Gastrocnemius medialis (tissue), 4 donors: ENCODE measurements at places on chromosomes 6 and 20.
A peak's percentile ranks its signal among the peaks of the same experiment; 100 is the strongest.

GRCh38 chr20:8424010-8424409 is 291.9 kb downstream of the PLCB1 start:
- no peak for DNase-seq

DNA sequence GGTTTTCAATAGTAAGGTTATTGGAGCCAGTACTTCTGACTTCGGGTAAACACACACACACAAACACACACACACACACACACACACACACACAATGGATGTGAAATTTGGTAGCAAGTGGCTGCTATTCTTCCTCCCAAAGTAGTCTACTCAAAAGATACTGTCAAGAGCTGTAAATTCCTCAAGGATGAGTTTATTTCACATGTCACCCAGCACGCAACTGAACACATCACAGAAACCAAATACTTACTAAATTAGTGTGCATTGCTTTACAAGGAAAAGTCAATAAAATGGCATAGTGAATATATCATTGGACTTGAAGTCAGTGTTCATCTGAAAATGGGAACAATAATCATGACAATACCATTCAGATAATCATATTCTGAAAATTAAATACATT is 32.9 kb downstream of the MMUT start:
- DNase-seq, result no peak

- DNase-seq, result no peak
Measured at GRCh38 chr6:89392823-89393222, 19.2 kb downstream of the RRAGD start.

- DNase-seq, result no peak
Measured at GRCh38 chr6:69868961-69869360, 2.6 kb downstream of the COL19A1 start.

DNA sequence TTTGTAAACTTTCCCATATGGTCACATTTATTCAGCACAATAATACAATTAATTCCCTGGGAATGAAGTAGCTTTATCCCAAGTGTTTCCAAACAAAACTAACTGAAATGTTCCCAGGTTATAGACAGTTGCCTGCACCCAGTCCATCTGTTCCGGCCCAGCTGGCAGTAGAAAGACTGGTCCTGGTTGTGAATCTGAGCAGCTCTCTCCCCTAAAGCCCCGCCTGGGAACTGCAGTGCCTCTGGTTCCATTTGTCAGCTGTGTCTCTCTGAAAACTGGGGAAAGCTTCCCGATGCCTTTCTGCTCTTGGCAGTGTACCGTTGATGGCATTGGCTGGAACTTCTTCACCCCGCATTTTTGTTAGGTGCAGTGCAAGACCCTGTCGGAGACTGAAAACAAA is 8.7 kb downstream of the MTHFD1L start:
- no peak for DNase-seq

DNA sequence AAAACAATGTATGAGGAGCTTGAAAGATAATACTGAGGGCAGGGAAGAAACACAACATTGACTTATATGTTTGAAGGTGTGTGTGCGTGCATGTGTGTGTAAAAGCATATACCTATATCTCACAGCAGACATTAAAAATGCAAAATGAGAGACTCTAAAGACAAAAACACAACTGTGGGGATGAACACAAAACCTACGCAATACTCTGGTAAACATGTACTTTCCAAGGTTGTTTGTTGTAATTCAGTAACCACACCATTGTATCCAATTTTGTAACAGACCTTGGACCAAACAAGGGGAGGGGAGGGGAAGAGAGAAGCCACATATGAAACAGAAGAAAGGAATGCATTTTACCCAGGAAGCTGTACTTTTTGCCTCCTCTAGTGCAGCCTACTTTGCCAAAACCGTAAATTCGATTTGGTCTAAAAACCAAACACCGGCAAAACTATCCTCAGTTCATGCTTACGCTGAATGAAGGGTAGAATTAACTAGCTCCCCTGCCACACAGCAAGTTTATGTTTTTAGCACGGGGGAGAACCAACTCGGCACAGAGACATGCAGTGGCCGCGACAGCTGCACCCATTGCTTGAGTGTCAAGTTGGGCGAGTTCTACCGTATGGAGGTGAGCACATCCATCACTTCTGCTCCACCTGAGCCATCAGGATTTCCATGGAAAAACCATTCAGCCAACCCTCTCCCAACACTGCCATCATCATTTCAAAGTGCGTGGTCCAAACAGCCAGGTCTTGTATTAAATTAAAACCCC is 50.0 kb downstream of the CNKSR3 start:
- no peak for DNase-seq

DNA sequence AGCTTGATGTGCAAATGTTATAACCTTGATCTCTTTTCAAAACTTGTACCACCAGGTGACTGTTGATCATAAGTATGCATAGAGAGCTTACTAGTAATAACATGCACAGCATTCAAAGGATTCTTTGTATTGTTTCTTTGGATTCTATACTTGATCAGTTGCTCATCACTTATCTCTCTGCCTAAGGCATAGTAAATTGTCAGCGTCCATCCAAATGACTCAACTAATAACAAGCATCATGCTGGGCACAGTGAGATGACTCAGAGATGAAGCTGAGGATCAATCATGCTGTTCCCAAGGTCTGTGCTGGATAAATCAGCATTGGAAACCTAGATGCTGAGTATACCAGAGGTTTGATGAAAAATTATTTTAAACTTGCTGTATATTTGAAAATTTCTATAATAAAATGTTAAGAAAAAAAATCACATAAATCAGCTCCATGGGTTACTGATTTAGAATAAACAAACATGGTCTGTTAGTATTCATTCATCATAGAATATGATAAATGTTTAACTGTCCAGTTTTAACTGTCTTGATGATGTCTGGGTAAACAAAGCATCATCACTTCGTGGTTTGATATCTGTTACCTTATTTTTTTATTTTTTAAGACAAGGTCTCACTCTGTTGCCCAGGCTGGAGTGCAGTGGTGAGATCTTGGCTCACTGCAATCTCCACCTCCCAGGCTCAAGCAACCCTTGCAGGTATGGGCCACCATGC is 45.6 kb upstream of the SGK1 start:
- no peak for DNase-seq

- DNase-seq, result no peak
Measured at GRCh38 chr6:93219447-93219846, 199.9 kb downstream of the EPHA7 start.

DNA sequence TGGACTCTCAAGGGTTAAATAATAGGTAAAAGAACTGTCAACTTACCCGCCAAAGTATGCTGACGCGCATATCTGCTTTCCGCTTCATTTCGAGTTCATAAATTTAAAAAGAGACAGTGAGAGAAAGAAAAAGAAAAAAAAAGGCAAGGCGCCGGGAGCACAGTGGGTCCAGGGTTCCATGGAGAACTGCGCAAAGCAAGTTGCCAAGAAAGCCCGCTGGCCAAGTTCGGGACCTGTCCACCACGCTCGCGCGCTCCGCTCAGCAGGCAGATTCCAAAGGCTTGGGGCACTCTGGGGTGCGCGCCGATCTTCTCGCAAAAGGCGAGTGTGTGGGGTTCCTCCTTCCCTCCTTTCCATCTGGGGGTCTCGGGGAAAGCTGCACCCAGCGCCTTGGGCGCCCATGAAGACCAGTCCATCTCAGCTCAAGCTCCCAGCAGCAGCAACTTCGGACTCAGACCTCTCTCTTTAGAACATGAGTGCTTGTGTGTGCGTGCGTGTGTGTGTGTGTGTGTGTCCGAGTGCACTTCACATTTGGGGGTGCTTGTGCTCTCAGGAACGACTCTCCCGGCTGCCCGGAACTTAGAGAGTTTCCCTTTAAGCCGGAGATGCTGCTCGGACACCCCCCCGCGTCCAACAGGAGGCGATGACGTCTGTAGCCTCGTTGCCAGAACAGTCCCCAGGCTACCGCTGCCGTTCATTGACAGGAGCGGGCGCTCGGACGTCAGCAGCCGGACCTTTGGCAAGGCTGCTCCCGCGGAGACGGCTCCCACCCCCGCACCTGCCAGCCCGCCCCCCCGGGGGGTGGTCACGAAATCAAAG is 180.0 kb downstream of the TBXT start:
- DNase-seq, result peak; percentile 16

DNA sequence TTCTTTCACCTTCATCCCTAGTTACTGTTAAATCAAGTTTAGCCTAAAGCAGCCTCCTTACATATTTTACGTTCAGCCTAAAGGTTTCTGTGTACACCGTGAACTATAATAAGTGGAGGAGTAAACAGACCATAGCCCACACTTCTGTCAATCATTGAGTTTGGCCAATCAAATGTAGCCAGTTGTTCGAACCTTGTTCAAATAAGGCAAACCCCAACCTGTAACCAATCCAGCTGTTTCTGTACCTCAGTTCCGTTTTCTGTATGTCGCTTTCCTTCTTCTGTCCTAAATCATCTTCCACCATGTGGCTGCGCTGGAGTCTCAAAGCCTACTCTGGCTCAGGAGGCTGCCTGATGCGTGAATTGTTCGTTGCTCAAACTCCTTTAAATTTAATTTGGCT is 1.8 kb upstream of the FBXO30 start:
- no peak for DNase-seq

GRCh38 chr6:147654103-147654845 is 145.8 kb downstream of the SAMD5 start:
- no peak for DNase-seq

- no peak for DNase-seq
Measured at GRCh38 chr6:156862711-156863110, 85.5 kb downstream of the ARID1B start.

- no peak for DNase-seq
Measured at GRCh38 chr6:13495112-13495776, 7.8 kb upstream of the GFOD1 start.

GRCh38 chr20:44954211-44954610 is 6.0 kb downstream of the TOMM34 start:
- no peak for DNase-seq

DNA sequence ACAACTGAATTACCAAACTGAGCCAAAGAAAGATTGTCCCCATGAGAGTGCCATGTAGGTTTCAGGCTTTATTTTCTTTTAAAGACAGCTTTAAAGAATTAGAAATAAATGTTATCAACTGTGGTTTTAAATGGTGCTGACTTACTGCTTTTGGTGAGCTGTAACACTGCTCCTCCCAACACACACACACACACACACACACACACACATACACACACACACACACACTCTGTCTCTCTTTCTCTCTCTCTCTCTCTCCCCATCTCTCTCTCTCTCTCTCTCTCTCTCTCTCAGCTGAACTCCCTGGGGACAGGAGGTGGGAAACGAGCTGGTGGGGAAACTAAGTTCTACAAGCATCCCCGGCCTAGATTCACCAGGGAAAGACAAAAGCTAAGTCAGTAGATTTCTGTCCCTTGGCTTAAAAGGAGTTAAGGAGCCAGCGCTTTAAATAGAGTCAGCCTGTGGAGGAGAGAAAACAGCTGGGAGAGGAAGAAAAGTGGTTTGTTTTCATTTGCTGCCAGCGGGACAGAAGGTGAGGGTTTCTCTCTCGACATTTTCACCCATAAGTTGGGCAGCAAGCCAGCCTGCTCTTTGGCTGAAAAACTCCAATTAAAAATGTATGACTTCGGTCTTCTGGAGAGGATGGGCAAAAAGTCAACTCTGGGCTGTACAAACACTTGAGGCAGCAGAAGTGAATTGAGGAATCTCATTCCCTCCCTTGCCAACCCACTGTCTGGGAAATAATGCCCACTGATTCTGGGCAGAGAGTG is 27.4 kb downstream of the CBLN4 start:
- no peak for DNase-seq

DNA sequence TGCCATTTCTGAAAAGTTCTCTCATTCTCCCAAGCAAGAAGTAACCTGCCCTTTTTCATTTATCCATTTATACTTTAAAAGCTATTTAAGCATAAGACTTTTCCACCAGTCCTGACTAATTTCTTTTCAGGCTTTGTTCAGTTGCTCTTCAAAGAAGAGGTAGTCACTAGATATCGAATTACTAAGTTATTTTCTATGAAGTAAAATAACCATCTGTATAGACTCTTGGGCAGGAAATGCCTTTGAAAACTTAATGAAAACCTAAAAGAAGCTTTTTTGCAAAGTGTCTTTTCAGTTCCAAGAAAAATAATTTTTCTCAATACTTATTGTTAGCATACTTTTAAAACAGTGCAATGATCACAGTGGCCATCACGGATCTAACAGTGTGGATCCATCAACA is 31.3 kb upstream of the LAMP5 start:
- DNase-seq, result no peak

GRCh38 chr6:108417027-108417426 is 122.2 kb downstream of the AFG1L start:
- DNase-seq, result no peak

DNA sequence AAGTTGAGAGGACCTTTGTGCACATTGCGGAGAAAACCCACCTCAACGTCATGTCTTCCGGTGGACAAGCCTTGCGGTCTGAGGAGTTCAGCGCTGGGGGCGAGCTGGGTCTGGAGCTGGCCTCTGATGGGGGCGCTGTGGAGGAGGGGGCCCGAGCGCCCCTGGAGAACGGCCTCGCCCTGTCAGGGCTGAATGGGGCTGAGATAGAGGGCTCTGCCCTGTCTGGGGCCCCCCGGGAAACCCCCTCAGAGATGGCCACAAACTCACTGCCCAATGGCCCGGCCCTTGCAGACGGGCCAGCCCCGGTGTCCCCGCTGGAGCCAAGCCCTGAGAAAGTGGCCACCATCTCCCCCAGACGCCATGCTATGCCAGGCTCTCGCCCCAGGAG is 14.6 kb upstream of the SLC22A7 start:
- DNase-seq, result no peak

GRCh38 chr6:82032444-82032843 is 215.1 kb downstream of the IBTK start:
- DNase-seq, result no peak

- no peak for DNase-seq
Measured at GRCh38 chr20:7744411-7744810, 195.8 kb downstream of the HAO1 start.

- DNase-seq, result no peak
Measured at GRCh38 chr20:54611708-54612412, 136.5 kb downstream of the DOK5 start.

GRCh38 chr6:52015953-52016352 is 71.5 kb downstream of the PKHD1 start:
- DNase-seq, result no peak

DNA sequence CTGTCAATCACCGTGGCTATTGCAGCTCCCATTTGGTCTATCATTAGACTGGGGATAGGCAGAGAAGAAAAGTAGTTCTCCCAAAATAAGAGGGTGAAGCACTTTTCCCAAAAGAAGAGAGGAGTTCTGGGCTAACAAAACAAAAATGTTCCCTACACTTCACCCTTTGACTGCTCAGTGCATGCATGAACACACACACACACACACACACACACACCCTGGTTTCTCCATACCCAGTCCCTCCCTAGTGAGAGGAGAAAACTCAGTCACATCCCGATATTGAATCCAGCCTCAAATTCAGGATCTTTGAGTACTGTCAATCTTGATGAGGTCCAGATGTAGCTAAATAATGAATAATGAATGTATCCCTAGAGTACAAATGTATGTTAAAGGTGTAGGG is 4.6 kb upstream of the TBPL1 start:
- DNase-seq, result no peak

DNA sequence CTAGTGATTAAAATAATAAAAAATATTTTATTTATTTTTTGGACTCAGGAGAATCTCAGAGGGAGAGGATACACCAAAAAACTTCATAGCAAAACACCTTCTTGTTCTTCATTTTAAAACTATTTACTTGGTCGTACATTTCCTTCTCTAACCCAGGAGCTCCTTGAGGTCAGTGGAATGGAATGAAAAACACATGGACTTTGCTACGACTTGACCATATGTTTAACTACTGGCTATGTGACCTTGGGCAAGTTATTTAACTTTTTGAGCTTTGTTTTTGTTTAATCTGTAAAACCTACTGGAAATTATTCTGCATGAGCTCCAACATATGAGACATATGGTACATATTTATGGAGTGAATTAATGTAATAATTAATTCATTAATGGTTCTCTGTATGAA is 1005.5 kb upstream of the CITED2 start:
- no peak for DNase-seq

GRCh38 chr20:653110-653589 is at the start of gene SRXN1:
Gene SRXN1 (minus strand): TSS chr20:653200. CDS start chr20:653185, 15 bp downstream.
- DNase-seq, result peak; percentile 86
